ENCODE measurements at places on chromosomes 16 and 17.

DNA sequence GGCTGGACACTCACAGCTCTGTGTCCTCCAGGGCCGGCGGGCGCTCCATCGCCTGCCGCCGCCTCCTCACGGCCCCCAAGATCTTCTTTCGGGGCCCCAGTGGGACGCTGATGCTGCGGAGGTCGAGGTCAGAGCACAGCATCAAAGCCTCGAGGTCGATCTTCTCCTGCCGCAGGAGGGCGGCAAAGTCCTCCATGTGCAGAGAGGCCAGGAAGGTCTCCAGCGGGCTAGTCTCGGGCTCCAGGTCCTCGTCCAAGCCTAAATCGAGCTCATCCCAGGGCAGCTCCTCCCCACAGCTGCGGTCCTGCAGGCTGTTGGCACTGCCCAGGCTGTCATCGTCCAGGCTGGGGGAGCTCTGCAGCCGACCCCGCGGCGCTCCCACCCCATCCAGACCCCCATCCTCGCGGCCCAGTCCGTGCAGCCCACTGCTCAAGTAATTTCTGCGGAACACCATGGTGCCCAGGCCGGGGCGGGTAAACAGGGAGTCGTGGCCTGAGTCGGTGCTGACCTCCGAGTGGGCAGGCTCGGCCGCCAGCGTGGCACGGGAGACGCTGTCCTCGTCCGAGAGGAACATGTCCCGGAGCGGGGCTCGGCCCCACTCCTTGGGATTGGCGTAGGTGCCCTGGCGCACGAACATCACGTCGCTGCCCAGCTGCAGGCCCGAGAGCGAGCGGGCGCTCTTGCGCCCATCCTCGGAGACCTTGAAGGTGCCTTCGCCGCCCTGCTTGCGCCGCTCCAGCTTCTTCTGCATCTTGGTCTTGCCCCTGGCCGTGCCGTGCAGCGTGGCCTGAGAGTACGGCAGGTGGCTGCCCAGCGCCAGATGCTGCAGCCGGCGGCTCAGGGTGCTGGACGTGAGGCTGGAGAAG, 3.4 kb downstream of the USH1G start:
- DNase-seq, result no peak

GRCh38 chr17:39001703-39002637, 34.8 kb upstream of the FBXO47 start:
- DNase-seq, result no peak

- no peak for DNase-seq
These were observed 24.9 kb downstream of the CFAP97D1 start for GRCh38 chr17:43805117-43805516.

- no peak for DNase-seq
These were observed 583 bp upstream of the CYLD start for GRCh38 chr16:50741225-50741780.

DNA sequence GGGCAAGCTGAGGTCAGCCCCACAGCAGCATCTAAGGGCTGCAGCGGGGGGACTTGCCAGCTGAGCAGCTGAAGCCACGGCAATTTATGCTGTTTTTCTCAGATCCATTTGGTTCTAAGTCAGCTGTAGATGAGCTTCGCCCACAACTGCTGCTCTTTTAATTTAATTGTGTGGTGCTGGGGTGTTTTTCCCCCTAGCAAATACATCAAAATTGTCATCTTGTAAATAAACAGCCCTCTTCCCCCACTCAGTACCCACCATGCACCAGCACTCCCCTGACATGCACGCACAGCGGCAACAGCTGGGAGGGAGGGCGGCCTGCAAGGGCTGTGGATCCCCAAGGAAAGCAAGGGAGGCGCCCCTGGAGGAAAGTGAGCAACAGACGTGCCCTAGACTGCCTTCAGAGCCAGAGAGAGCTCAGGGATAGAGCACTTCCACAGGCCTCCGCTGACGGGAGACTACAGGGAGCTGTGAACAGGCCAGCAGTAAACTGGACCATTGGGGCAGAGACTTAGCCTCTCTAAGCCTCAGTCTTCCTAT, 149.5 kb downstream of the TMEM132E start:
- no peak for DNase-seq

GRCh38 chr17:80786887-80787286, 204.8 kb upstream of the CHMP6 start:
- no peak for DNase-seq

GRCh38 chr17:65243838-65244625, 106.9 kb downstream of the RGS9 start:
- no peak for DNase-seq

DNA sequence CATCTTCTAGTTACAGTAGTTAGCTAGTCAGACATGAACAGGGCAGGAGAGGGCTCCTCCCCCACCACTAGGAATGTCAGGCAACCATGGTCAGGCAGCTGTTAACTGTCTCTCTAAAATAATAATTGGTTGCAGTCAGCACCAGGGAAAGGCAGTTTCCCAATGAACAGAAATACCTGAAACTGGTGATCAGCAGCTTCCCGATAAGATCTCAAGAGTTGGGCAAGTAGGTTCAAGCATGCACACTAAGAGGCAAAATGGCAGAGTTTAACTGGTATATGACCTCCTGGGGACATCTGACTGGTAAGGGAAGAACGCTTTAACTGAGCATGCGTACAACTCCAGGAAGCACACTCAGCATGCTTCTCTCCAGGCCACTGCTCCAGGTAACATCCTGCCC, 12.6 kb upstream of the XYLT1 start:
- no peak for DNase-seq

- DNase-seq, result peak; percentile 38
These were observed 23.3 kb upstream of the CDRT4 start for GRCh38 chr17:15490634-15491261.

DNA sequence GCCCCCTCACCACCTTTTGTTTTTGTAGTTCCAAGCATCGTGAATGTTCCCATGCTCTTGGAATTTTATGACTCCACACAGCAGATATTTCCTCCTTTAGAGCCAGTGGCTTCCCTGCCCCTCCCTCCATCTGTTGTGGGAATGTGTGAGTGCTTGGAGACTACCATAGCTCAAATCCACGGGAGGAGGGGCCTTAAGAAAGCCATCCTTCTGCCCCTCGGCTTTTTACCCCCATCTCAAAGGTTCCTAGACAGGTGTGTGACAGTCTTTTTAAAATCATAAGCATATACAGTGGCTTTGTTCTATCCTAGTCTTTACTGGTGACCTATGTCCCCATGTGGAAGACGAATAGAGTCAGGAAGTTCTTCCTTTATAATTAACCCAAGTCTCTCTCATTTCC, 47.2 kb downstream of the YPEL2 start:
- no peak for DNase-seq

DNA sequence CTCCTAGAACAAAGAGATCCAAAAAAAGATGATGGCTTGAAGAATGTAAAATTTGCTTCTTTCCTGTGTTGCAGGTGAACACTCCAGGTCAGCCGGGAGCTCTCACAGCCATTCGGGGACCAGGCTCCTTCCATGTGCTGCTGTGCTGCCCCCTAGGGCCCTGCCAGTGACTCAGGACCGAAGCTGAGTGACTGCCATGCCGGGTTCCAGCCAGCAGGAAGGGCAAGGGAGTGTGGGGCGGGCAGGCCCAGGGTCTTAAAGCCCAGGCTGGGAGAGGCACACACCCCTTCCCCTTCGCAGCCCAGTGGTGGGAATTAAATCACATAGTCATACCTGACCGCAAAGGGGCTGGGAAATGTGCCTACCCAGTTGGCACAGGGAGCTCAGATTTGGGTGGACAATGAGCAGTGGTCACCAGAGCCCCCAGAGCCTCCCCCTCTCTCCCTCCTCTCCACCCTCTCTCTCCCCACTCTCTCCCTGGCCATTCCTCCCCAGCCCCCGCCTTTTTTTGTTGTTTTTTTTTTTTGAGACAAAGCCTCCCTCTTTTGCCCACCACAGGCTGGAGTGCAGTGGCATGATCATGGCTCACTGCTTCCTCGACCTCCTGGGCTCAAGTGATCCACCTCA, 11.5 kb downstream of the EPOP start:
- peak; percentile 52 for DNase-seq

- no peak for DNase-seq
These were observed 10.2 kb upstream of the DEF8 start for GRCh38 chr16:89938175-89938885.

- DNase-seq, result no peak
These were observed 362.6 kb downstream of the CNTNAP4 start for GRCh38 chr16:76639685-76640289.

DNA sequence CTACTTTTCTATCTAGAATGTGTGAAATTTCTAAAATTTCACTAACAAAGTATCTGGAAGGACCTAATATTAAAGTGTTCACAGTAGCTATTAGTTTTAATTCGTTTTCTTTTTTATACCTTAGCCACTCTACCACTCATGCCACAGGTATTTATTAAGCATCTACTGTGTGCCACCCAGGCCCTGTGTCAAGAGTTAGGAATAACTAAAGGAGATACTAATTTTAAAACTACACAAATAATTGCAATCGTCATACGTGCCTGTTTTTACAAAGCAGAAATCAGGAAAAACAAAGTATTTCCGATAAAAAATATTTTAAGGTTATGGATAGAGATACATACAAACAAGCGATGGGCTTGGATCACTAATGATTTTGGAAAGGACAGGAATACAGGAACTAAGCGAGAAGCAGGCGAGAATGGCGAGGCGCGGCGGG, 483 bp upstream of the EEF2K start:
- no peak for DNase-seq

GRCh38 chr16:8887952-8888560, 5.9 kb downstream of the LITAFD start:
- DNase-seq, result no peak

GRCh38 chr17:57569853-57570252, 175.2 kb downstream of the CCDC182 start:
- no peak for DNase-seq

DNA sequence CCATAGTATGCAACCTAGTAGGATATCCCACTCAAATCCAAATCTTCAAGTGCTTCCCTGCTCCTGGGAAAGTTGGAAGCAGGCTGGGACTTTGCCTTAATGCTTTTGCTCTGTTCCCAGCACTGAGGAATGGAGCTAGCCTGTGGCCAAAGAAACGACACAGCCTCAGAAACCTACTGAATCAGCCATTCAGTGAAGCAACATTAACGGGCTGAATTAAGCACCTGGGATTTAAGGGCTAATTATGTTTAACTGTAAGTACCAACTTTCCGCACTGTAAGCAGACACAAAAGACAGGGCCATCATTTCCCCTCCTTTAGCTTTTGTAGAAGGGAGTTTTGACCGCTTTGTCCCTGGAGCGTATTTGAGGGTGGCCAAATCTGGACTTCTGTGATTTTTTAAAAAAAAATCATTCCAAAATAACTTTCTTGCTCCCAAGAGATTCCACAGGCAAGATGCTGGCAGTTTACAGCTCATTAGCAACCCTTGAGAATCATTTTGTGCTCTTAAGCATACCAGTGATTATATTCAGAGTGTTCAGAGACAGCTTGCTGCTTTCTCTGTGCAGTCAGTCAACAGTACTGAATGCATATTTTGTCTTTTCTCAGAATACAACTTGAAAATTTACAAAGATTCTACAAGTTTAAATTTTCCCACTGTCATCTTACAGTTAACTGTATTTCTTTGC, 17.6 kb upstream of the NOL11 start:
- no peak for DNase-seq

GRCh38 chr16:35751191-35751941, 2292.0 kb downstream of the TP53TG3F start:
- no peak for DNase-seq

- no peak for DNase-seq
These were observed 96.5 kb upstream of the ASIC2 start for GRCh38 chr17:33389504-33390135.

DNA sequence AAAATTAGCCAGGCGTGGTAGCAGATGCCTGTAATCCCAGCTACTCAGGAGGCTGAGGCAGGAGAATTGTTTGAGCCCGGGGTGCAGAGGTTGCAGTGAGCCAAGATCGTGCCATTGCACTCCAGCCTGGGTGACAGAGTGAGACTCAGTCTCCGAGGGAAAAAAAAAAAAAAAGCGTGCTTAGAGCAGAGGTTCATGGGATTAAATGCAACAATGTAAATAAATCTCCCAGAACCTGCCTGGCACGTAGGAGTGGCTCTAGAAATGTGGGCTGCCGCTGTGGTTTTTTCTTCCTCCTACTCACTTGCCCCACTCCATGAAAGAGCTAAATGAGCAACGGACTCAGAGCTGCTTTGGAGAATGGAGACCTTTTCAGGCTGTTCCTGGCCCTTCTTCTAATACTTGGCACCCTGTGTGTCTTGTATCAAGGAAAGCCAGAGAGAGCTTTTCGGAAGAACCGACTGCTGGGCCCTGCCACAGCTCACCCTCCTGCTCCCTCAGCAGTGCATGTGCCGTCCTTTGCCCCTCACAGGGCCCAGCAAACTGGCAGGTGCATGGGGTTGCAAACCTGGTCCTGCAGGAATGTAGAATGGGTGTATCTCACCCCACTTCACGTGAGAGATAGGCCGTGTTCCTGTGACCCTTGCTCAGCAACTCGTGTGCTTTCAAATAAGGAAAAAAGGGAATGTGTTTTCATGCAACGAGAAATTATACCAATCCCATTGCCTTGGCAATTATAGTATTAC, 52.0 kb downstream of the LDHD start:
- DNase-seq, result peak; percentile 20

- DNase-seq, result peak; percentile 45
These were observed 18.4 kb upstream of the MRPS23 start for GRCh38 chr17:57868007-57868909.

DNA sequence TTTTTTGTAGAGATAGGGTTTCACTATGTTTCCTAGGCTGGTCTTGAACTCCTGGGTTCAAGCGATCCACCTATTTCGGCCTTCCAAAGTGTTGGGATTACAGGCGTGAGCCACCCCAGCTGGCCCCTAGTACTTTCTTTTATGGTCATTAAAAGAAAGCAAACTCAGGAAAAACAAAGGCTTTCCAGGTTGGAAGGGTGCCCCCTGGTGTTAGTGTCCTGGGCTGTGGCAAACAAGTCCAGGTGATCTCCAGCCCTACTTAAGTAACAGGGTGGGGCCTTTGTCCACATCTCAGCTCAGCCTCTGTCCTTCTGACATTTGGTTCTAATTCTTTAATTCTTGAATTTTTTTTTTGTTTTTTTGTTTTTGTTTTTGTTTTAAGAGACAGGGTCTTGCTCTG, 6.9 kb downstream of the IGFBP4 start:
- DNase-seq, result peak; percentile 48

DNA sequence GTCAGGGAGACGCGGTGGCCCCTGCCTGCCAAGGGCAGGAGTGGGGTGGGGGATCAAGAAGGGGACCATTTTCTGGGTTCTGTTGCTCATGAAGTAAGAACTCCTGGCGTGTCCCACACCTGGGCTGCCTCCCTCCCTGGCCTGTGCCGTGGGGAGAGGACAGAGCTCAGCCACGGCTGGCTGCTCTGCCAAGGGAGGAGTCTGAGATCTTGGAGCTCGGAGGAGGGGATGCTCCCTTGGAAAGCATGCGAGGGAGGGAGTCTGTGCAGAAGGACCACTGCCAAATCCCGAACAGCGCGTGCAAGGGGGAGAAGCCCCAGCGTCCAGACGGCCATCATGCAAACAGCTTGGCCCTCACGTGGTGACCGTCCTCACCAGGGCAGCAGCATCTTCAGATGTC, 64.2 kb upstream of the ZNF469 start:
- no peak for DNase-seq

GRCh38 chr17:61487161-61487988, 35.2 kb downstream of the TBX4 start:
- no peak for DNase-seq

DNA sequence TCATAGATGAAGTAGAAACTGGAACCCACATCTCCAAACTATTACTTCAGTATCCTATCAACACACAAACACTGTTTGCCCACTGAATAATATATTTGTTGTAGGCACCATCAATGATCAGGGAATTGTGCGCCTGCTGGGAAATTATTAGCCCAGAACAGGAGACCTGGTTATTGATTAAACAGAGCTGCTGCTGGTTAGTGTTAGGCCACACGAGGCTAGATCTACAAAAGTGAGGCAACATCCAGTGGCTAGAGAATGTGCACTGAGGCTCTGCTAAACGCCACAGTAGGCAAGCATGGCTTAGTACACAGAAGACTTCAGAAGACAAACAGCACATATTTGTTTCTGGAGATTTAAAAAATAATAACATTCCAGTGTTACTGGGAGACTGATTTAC, 11.0 kb downstream of the ABHD15 start:
- DNase-seq, result no peak
